Left kidney (tissue), 8 donors: ENCODE measurements at places on chromosomes 5 and 9. TPM values are rescaled to one million over a fixed set of nuclear protein-coding genes. Genes with fewer than 3 reads are reported as not detected.
A peak's percentile ranks its signal among the peaks of the same experiment; 100 is the strongest.

GRCh38 chr5:57538341-57538955, 55.8 kb upstream of the ACTBL2 start:
- no peak for DNase-seq

DNA sequence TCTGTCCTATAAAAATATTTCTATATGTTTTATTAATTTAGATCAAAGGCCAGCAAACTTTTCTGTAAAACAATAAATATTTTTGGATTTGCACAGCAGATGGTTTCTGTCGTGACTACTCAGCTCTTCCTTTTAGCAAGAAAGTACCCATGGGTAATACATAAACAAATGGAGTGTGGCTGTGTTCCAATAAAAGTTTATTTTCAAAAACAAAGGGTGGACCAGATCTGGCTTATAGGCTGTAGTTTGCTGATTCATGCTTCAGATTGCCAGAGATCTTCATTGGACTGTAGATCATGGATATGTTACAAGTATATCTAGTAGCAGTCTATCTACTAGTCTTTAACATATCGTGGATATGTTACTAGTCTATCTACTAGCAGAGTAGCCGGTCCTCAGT, 590.5 kb downstream of the CSNK1G3 start:
- DNase-seq = no peak

DNA sequence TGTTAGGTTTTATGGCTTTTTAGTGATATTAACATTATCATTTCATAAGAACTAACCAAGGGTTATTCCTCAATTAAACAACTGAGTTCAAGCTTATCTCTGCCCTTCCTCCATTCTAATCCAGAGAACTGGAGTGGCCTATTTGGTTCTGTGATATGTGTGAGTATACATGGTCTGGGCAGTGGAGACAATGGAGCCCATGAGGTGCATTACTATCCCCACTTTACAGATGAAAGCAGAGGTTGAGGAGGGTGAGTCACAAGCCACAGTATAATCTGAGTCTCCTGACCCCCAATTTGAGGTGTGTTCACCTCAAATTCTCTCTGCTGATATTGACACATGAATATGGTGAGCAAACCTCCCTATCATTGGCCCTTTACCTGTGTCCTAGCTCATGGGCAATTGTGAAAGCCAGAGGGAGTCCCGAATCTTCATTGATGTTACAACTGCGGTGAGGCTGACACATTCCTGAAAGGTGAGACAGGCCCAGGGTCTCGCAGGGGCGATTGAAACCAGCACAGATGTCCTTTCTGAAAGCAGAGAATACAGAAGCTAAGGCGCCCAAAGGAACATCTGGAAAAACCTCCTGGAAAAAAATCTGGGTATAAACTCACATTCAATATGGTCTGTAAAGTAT, 217.2 kb downstream of the TARS1 start:
- no peak for DNase-seq

DNA sequence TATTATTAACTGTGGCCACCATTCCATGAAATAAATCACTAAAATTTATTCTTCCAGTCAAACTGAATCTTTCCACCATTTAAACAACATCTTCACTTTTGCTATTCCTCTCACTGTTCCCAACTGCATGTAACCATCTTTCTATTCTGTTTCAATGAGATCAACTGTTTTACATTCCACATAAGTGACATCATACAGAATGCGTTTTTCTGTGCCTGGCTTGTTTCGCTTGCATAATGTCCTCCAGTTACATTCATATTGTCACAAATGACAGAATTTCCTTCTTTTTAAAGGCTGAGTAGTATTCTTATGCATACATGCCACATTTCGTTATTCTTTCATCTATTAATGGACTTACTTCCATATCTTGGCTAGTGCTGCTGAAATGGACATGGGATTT, 738.2 kb downstream of the SEMA5A start:
- DNase-seq = no peak

DNA sequence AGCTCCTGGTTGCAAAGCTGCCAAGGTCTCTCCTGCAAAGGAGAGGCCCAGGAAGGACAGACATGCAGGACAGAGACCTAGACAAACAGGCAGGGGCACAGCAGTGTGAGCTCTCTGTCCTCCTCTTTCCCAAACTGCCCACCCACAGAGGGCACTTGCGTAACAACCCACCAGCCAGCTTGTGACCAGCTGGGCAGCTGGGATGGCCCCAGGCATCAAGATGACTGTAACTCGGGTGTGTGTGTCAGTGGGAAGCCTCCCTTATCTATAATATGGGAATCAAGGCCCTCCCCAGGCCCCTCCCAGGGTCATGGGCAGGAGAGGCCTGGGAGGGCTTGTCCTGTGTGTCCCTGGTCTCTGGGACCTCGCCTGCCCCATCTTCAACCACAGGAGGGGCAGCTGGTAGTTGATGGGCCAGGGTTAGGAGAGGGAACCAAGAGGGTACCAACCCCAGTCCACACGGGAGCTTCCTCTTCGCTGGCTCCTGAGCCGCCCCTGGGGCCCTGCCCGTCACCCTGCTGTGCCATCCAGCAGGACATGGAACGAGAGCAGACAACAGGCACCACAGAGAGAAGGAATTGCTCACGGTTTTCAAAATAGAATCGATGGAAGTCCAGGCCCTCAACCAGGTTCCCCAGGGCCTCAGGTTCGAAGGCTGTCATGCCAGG, 37.9 kb downstream of the SLC6A7 start:
- no peak for DNase-seq

GRCh38 chr9:127452691-127453090, 1.4 kb downstream of the LRSAM1 start:
- no peak for DNase-seq

GRCh38 chr5:111223101-111223786, 940 bp upstream of the CAMK4 start:
- no peak for DNase-seq

- DNase-seq = peak; percentile 19
Observed at GRCh38 chr9:13487936-13488335, 208.4 kb upstream of the MPDZ start.

GRCh38 chr5:1931604-1932231, 49.0 kb upstream of the IRX4 start:
- DNase-seq = peak; percentile 8

GRCh38 chr9:123835821-123836220, 94.1 kb downstream of the DENND1A start:
- no peak for DNase-seq

GRCh38 chr5:14231890-14232289, 88.7 kb downstream of the TRIO start:
- no peak for DNase-seq

DNA sequence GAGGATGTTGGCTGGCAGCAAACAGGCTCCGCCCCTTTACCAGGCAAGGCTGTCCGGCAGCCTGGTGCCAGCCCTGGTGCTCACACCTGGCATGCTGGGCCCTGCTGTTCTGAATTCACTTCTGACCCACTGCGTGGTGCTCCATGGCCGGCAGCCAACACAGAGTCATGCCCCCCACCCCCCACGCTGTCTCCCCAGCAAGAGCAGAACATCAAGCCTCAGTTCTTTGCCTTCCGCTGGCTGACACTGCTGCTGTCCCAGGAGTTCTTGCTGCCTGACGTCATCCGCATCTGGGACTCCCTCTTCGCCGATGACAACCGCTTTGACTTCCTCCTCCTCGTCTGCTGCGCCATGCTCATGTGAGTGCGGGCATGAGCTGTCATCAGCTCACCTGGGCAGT, 12.6 kb upstream of the ENDOG start:
- no peak for DNase-seq

GRCh38 chr5:169009123-169009522, 291.8 kb downstream of the SLIT3 start:
- DNase-seq = no peak

- no peak for DNase-seq
Observed at GRCh38 chr5:23675456-23675855, 168.0 kb downstream of the PRDM9 start.

DNA sequence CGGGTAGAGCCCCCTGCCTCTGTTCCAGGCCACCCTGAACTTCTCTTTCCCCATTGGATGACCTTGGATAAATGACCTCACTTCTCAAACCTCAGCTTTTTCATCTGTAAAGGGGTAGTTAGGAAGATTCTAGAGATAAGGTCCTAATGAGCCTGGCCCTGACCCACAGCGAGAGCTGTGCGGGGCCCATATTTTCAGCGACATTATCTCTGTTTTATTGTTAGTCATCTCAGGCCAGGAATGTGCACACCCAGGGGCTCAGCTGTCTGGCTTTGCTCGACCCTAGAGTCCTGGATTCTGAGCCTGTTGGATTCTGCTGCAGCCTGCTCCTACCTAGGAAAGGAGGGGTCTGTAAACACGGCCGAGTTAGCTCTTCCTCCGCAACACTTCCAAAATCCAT, 81.2 kb upstream of the LMX1B start:
- no peak for DNase-seq

Gene HABP4
- polyA plus RNA-seq = 19.3 TPM

Gene PCDHB1
- 0.13 TPM for polyA plus RNA-seq

Gene RETREG1
- 43.1 TPM for polyA plus RNA-seq

Gene ADAMTSL1
- polyA plus RNA-seq = 16.3 TPM

Gene TAF11L10
- polyA plus RNA-seq = not detected
